Stimulated activated CD4-positive, alpha-beta T cell treated with anti-CD3 and anti-CD28 coated beads, Interleukin-1b, Interleukin-23, amount 100 ng/mL, for 1 hour (primary cell): ENCODE measurements at places on chromosomes 5 and 9.

GRCh38 chr9:89678396-89679015 is 73.7 kb downstream of the GADD45G start:
- DNase-seq: no peak

DNA sequence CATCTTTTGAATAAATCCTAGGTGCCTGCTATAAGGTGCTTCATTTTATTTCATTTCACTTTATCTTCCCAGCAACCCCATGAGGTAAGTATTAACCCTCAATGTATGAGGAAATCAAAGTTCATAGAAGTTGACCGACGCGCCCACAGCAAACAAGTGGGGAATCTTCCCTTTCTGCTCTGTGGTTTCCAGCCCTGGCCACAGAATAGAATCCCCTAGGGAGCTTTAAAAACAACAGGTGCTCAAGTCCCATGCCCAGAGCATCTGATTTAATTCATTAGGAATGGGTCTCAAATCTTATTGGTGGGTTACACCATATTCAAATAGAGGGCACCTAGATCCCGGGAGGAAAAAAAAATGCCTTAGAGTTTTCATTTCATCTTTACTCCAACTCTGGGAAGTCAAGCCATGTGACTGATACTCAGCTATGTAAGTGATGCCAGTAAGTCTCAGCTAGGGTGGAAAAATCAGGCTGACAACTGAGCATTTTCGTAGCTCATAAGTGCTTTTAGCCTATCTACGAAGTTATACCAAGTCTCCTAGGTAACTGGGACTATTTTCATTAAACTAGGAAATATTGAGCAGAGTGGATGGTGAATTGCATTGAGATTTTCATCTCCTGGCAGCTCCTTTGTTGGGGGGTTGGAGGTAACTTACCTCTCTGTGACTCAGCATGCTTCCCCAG is 353.4 kb upstream of the SLC30A5 start:
- DNase-seq: no peak

GRCh38 chr9:127905004-127905728 is 5.8 kb upstream of the ST6GALNAC6 start:
- peak; percentile 45 for DNase-seq

- DNase-seq: no peak
These were observed 125.3 kb upstream of the RASEF start for GRCh38 chr9:83188277-83188676.

DNA sequence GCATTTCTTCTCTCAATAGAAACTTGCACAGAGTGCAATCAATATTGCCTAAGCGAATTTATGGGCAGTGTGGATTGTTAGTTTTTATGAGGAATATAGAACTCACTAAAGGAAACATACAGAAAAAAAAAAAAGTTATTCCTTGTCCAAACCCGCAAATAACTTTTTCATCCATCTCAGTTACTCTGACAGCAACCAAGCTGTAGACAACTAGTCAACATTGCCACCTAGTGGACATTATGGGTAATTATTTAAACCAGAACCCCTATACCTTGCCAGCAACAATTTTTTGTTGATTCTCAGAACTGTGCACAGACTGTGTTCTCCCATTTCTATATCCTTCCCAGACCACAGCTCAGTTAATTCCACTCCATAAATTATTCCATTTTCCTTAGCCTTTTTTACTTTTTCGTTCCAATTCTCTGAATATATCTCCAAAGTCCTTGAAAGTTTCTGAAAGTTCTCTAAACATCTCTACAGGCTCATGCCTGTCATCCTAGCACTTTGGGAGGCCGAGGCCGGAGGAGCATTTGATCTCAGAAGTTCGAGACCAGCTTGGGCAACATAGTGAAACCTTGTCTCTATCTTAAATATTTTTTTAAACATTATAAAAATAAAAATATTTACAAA is 2.6 kb upstream of the AFAP1L1 start:
- no peak for DNase-seq

GRCh38 chr9:93459432-93459847 is 6.1 kb upstream of the FAM120AOS start:
- no peak for DNase-seq

DNA sequence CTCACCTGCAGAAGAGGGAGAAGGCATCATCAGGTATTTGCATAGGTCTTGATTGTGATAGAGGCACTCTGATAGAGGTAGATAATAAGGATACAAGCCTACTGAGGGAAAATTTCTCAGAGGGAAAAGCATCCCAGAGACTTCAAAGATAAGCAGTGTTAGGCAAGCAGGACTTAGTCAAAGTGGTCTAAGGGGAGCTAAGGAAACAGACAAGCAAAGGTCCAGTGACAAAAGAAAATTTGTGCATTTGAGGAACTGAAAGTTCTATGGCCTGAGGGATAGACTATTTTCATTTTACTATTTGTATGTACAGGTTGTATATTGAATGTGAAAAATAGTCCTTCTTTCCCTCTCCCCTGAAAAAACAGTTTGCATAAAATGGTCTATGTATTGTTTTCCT is 27.4 kb downstream of the OXCT1 start:
- DNase-seq: no peak

DNA sequence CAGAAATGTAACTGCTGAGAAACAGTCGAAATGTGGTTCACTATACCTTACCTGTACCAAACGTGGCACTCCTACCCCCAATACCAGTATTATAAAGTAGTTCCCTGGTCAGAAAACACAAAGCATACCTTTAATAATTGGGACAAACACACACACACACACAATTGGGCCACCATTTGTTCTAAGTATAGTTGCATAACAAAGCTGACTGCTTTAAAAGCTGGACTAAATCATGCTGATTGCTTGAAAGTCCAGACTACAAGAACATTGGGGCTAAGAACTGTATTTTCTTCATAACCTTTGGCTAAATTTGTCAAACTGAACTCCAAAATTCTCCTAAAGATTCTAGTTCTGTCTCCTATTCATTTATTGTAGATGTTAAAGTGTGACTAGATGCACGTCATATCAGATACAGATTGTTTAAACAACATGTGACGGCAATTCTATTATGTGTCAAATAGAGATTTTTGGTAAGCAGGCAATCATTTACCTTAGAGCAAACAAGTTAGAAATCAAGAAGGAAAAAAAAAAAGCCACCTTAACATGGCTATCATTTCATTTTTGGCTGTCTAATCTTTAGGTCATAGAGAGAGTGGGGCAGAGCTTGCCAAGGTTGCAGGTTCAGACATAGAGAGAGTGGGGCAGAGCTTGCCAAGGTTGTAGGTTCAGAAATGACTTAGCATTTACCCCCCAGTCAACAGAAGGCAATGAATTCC is 265.1 kb downstream of the ARL15 start:
- DNase-seq: no peak
